Progenitor cell of endocrine pancreas (in vitro differentiated cells): ENCODE measurements at places on chromosomes 3 and 15. TPM values are rescaled to one million over a fixed set of nuclear protein-coding genes. Genes with fewer than 3 reads are reported as not detected.

GRCh38 chr3:173725507-173725906, 328.0 kb downstream of the NLGN1 start:
- no peak for DNase-seq

MAP2K5 gene
- 26.0 and 30.7 TPM in 2 replicates for total RNA-seq

- no peak for DNase-seq
Measured at GRCh38 chr3:43079536-43080332, 26.1 kb downstream of the POMGNT2 start.

NDUFB5 gene
- 77.3 and 82.8 TPM in 2 replicates for total RNA-seq
